ENCODE measurements at places on chromosomes 4 and X.

GRCh38 chr4:74114234-74114633, 15.2 kb upstream of the CXCL2 start:
- DNase-seq, result no peak

- no peak for DNase-seq
Measured at GRCh38 chrX:80237072-80237471, 183.2 kb upstream of the TENT5D start.

- no peak for DNase-seq
Measured at GRCh38 chr4:13364172-13364571, 120.0 kb downstream of the RAB28 start.

- DNase-seq, result no peak
Measured at GRCh38 chr4:7421356-7422150, 13.2 kb downstream of the PSAPL1 start.

- no peak for DNase-seq
Measured at GRCh38 chr4:169823685-169824084, 65.9 kb upstream of the HPF1 start.

- DNase-seq, result no peak
Measured at GRCh38 chr4:35399912-35400311, 844.4 kb downstream of the ARAP2 start.

GRCh38 chr4:128600996-128601871, 208.3 kb upstream of the JADE1 start:
- DNase-seq, result no peak

- no peak for DNase-seq
Measured at GRCh38 chrX:134661295-134661694, 3.0 kb upstream of the PLAC1 start.

DNA sequence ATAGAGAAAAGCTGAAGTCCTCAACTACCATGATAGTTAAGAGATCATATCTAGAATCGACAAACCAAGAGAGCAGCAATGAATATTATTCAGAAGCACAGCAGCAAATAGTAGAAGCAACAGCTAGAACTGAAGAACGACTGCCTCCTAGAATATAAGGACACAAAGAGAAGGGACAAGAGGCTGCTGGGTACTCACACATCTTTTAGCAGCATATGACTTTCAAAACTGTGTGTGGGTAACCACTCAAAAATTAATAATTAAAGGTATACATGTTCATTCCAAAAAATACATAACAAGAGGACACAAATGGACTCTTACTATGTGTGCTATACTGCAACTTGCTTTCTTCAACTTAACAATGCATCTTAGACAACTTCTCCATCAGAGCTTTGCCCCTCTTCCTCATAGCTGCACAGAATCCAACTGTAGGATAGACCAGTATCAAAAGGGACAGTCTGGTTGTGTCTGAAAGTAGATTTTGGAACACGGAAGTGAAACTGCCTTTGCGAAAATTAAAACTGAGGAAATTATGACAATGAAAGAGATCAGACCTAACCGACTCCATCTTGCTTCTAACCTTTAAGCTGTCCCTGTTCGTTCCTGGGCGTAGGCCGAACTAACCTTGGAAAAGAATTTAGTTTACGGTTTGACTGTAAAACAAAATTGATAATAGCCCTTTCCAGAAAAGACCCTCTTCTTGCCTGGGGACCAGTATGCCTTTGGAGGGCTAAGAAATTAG, 125.7 kb downstream of the SH3KBP1 start:
- DNase-seq, result no peak

DNA sequence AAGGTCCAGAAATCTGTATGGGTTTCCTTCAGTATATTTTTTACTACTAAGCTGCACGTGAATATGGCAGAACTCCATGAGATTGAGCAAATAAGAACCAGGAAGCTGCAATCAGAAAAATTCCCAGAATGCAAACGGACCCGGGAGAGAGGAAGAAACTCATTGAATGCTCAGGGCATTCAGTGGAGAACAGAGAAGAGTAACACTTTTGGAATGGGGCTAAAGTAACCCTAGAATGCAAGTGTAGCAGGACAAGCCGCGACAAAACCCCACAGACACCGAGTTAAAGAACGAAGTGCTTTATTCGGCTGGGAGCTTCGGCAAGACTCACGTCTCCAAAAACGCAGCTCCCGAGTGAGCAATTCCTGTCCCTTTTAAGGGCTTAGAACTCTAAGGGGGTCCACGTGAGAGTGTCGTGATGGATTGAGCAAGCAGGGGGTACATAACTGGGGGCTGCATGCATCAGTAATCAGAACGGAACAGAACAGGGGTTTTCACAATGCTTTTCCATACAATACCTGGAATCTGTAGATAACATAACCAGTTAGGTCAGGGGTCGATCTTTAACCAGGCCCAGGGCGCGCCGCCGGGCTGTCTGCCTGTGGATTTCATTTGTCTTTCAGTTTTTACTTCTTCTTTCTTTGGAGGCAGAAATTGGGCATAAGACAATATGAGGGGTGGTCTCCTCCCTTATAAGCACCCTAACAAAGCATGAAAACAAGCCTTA, 56.4 kb downstream of the RAB28 start:
- peak; percentile 37 for DNase-seq

- DNase-seq, result no peak
Measured at GRCh38 chr4:126708716-126709115, 924.0 kb upstream of the INTU start.

- no peak for DNase-seq
Measured at GRCh38 chrX:34578237-34578636, 78.8 kb downstream of the TMEM47 start.

DNA sequence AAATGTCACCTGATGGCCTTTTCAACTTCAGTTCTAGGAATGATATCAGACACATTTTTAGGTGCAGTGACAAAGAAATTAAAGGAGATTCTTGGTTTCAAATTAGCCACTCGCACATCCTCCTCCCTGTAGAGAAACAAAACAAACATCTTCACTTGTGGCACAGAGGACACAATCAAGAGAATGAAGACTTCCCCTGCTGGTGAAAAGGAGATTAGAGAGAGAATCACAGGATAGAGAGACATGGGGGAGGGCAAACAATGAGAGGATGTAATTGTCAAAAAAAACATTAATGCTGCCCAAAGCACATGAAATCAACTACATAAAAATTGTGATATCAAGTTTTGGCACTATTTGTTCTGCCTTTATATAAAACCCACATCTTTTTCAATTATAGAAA, 34.5 kb downstream of the ACE2 start:
- no peak for DNase-seq

DNA sequence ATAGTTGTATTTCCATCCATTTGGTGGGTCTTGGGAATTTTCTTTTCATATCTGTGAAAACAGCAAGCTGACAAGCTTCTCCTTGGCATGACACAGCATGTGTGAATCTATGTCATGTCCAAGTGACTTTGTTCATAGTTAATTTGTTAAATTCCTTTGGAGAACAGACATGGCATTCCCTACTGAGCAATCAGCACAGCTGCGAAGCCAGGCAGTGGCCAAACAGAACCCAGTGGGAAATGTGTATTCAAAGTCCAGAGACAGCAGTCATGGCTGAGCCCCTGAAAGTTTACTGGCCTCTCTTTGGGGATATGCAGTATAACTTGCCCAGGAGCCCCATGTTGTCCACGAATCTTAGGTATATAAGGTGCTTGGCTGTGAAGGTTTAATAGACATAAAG, 474.7 kb downstream of the NKX6-1 start:
- no peak for DNase-seq

GRCh38 chrX:45771560-45772340, 571.1 kb upstream of the DIPK2B start:
- DNase-seq, result peak; percentile 58

DNA sequence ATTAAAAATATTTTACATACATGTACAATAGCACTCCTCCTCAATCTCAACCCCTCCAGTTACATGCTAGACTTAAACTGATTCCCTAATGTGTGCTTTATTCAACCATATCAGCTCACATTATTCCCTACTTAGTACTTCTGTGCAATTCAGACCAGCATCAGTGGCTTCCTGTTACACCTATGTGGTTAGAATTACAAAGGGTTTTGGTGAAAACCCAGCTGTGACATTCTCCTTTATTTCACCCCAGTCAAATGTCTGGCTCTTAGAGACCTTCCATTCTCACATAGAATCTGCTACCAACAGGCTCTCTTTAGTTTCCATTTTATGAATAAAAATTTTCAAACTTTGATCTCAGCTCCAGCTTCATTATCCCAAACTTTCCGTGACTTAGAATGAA, 85.2 kb upstream of the SLC7A11 start:
- no peak for DNase-seq

DNA sequence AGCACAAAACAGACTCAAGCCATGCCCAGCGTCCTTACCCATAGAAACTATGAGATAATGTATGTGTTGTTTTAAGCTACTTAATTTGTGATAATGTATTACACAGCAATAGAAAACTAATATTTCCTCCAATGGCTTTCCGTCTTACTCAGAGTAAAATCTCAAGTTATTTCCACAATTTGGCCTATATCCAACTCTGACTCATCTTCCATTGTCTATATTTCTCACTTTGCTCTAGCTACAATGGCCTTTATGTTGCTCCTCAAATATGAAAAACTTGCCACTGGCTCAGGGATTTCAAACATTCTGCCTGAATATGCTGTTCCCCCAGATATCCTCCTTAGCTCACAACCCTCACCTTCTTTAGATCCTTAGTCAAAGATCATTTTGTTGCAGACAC, 31.6 kb downstream of the IQCM start:
- no peak for DNase-seq

DNA sequence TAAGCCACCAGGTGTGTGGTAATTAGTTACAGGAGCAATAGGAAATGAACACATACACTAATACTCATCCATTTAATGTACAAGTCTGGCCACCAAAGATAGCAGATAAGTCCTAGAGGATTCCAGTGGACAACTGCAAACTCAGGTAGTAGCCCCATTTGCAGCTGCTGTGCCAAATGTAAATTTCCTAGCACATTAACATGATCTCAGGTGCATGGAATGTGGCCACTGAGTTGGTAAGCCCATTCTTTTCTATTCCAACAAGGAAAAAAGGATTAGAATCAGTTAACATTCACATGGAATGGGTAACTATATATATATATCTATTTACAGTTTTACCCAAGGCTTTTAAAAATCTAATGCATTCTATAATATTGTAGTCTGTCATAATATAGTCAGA, 23.3 kb upstream of the FRAS1 start:
- no peak for DNase-seq

GRCh38 chr4:113749178-113749577, 12.4 kb downstream of the CAMK2D start:
- DNase-seq, result no peak

DNA sequence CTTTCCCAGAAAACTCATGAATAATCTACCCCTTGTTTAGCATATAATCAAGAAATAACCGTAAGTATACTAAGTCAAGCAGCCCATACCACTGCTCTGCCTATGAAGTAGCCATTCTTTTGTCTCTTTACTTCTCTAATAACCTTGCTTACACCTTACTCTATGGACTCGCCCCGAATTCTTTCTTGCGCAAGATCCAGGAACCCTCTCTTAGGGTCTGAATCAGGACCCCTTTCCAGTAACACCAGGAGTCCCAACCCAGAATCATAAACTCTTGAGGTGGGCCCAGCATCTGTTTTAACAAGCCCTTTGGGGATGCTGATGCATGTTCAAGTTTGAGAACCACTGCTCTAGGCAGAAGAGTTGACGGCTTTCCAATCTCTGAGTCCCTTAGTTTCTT, 119.6 kb downstream of the BEND2 start:
- DNase-seq, result no peak

DNA sequence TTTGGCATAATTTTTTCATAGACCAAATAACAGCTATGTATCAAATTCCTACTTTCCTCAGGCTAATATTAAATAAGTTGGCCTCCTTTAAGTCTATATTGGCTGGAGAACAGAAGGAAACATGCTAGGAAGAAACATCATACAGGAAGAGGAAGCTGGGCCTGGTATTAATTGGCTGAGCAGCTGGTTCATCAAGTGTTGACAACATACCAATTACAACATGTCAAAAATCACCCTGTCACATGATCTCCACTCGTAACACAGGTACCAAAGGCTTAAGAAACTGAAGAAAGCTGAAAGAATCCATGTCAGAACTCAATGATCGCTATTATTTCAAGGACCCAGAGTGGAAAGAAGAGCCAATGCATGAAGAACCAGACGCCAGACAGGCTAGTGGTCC, 10.5 kb downstream of the WDFY3 start:
- DNase-seq, result no peak

- no peak for DNase-seq
Measured at GRCh38 chr4:157023941-157024340, 52.0 kb upstream of the GLRB start.

DNA sequence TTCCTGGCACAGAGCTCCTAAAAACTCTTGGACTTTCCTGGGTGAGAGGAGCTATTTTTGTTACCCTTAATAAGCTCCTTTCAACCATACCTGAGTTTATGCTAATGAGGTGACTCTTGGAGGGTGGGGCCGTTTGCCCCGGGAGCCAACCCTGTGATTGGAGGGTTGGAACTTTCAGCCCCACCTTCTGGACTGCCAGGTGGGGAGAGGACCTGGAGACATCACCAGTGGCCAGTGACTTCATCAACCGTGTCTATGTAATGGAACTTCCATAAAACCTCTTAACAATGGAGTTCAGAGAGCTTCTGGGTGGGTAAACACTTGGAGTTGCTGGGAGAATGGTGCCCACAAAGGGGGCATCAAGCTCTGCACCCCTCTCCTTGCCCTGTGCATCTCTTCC, 17.9 kb upstream of the ENPP6 start:
- DNase-seq, result no peak

GRCh38 chrX:108735091-108735678, 1.2 kb downstream of the IRS4 start:
- DNase-seq, result no peak
